Activated CD4-positive, CD25-positive, alpha-beta regulatory T cell treated with anti-CD3 and anti-CD28 coated beads, Interleukin-2, amount 50 U/mL, for 72 hours (primary cell): ENCODE measurements at places on chromosomes 5 and 9.

DNA sequence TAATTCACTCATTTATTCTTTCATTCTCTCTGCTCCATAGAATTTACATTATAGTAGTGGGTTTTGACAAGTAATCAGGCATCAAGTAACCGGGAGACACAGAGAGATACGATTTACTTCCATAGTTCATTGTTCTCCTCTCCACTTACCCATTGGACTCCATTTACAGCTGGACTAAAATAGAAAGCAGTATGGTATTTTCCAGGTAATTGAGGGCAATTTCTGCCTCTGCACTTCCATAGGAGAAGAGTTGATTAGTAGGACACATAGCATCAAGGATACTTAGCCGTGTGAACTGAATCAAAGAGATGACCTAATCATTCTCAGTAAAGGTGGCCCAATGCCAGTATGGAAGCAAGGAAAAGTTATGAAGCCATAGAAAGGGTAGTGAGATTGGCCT, 244.4 kb downstream of the COX7C start:
- DNase-seq: no peak

- DNase-seq: no peak
Observed at GRCh38 chr9:117247266-117247665, 167.6 kb downstream of the ASTN2 start.

- no peak for DNase-seq
Observed at GRCh38 chr9:127684576-127684975, 22.2 kb upstream of the CFAP157 start.

- no peak for DNase-seq
Observed at GRCh38 chr5:172133359-172134029, 54.5 kb downstream of the STK10 start.

- DNase-seq: no peak
Observed at GRCh38 chr9:90774071-90774470, 27.5 kb upstream of the SYK start.

DNA sequence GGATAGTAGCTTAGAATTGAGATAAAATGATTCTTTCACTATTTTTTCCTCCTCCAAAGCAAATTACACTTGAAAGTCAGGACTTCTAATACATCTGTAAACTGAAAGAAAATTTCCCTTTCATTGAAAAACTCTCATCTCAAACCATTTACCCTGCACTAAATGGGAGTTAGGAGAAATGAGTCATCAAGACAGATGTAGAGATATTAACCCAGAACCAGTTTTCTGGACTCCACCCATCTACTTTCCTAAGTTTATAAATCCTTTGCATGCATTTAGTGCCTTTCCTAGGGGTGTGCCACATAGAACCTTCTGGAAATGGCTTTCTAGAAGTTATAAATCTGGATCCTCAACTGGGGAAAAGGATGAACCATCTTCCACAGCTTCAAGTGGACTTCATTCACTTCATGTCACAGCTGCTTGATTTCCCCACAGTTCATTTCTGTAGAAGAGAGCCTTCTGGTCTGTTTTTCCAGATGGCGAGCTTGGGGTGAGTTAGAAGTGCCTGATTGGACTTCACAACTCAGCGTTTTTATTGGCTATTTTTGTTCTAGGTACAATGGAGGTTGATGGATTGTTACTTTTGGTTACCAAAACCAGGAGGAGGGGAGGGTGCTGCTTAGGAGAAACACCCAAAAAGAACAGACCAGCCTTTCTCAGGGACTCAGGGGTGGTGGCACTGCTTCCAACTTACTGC, 72.5 kb upstream of the GPR151 start:
- no peak for DNase-seq

DNA sequence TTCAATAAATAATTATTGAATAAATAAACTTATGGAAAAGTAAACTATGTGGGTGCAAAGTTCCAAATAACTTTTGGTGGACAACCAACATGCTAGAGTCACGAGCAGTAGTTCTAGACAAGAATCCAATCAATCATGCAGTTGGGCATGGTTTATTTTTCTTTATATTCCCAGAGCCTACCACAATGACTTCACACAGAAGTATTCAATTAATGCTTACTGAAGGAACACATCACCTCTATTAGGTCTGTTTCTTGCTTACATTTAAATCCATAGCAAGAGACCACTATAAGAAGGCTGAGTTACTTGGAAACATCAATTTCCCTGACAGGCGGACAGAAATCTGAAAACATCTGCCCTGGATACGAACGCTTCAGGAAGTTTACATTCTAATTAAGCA, 214.2 kb downstream of the TMEM232 start:
- no peak for DNase-seq

DNA sequence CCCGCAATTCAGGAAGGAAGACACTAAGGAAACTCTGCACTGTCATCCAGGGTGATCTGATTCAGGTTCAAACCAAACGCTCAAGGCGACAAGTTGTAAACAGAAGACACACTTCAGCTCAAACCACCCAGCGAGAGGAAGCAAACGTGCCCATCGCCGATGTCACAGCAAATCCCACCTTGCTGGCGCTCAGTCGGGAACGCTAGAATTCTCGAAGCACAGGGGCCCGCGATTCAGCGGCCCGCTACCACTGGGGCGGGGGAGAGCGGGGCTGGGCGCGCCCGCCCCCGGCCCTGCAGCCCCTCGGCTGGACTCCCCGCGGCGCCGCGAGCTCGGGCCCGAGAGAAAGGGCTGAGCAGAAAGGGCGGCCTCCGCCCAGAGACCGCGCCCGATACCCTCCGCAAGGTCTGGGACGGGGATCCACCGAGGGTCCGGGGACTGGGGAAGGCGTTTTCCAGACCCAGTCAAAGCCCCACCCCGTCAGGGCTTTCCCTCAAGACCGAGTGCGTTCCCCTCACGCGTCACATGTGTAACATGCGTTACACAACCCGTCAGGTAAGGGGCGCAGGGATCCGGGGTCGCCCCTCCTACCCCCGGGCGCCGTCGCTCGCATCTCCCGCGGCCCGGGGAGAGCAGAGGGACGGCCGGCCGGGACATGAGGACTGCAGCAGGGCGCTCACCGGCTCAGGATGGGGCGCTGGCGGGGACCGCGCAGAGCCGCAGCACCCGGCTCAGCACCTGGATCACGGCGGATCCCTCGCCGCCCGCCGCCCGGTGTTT, 469 bp downstream of the AGTPBP1 start:
- DNase-seq: peak; percentile 65

- no peak for DNase-seq
Observed at GRCh38 chr9:90946982-90947381, 145.4 kb downstream of the SYK start.

GRCh38 chr5:127812570-127812969, 109.4 kb downstream of the CCDC192 start:
- no peak for DNase-seq

- DNase-seq: no peak
Observed at GRCh38 chr5:31335456-31335855, 142.0 kb downstream of the CDH6 start.

DNA sequence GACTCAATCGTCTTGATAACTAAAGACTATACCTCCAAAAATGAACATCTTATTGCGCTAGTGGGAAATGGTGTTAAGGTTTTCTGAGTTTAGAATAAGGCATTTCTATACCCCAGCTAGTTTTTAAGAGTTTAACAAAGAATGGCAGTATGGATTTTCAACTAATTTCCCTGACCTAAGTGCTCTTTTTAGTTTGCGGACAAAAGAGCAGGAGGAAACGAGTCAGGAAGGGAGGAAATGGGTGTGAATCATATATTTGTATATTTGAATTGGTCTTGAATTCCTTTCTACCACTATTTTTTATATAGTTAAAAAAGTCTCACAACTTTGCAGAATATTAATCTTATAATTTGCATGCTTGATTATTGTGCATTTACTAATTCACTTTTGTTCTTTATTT, 516.3 kb upstream of the ZNF608 start:
- DNase-seq: no peak

- DNase-seq: no peak
Observed at GRCh38 chr9:108775901-108776306, 79.9 kb downstream of the ACTL7B start.

- no peak for DNase-seq
Observed at GRCh38 chr9:105118636-105119035, 125.8 kb upstream of the SLC44A1 start.
